ENCODE measurements at places on chromosomes 7 and 10.

DNA sequence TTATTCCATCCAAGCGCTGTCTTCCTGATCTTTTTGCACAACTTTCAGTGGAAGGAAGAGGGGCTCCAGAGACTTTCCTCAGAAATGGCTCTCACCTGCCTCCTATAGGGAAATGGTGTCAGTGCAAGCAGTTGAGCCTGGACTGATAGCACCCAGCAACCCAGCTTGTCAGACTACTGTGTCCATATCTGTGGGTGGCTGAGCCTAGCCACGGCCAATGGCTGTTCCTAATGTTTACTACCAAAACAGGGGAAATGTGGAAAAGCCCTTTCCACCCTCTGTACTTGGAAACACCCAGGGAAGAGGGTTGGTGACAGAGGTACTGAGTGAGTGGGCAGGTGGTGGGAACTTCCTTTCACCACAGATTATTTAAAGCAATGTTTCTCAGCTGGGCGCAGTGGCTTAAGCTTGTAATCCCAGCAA is 4.3 kb upstream of the YKT6 start:
- DNase-seq: no peak

GRCh38 chr10:75613685-75614504 is 182.5 kb downstream of the LRMDA start:
- no peak for DNase-seq

GRCh38 chr10:116147147-116147905 is 125.7 kb downstream of the GFRA1 start:
- DNase-seq: no peak

DNA sequence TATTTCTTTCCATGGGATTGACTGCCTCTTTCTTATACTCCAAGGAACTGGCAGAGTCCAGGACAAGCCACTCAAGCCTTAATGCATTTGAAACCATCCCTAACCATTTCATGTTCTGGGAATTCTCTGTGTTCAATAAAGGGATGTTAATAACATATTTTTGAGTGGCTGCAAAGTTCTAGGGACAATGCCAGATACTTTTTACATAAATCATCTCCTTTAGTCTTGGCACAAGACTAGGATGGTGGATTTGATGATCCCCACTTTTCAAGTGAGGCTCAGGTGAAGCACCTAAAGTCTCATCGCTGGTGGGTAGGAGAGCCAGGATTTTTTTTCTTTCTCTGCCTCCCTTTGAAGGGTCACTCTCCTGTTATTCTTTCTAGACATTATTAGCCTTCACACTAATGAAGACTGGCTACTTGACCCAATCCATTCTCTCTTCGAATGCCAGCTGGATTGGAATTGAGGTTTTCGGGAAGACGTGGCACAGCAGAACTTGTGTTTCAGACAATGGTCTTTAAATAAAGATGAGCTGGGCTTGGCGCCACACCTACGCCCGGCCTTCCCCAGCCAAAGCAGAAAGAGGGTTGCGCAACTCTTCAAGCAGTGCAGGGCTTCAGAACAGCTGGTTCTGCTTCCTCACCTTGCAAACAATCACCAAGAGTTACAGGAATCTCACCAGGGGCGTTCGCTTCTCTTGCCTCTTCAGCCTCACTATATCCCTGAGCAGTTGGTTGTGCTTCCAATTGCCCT is 73.8 kb upstream of the BMPER start:
- DNase-seq: no peak

DNA sequence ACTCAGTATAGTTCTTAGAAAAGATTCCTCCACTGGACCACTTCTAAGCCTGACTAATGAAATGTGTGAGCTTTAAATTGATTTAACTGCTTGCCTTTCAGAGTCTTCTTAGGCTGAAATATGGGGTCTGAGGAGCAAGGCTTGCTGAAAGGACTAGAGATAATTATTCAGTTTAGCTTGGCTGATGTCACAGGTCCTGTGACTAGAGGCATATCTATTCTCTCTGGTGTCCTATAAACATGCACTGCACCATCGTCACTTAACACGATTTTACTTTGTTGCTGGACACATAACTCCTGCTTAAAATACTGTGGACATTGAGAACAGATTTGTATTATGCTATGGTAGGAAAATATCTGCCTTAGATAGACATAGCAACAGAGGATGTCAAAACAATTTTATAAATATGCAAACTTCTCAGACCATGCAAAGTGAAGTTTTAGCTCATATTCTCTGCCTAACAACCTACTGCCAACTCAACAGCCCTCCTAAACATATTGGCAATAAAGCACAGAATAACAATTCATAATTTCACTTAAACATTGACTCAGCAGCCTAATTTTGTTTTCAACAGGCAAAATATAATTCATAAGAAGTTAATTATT is 80.2 kb downstream of the RNF133 start:
- no peak for DNase-seq

DNA sequence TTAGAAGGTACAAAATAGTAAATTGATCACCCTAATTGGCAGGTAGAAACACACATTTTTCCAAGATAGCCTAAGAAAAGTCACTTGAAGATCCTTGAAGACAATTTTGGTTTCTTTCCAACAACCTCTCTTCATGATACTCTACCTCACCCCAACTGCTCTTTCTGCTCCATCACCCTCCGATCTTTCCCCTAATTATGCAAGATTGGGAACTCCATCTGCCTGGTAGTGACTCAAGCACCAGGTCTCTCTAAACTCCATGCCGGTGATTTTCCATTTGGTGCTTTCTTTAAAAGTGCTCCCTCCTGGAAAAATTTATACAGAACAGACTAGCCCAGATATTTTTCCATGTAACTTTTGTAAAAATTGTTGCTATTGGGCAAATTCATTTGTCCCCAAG is 1.1 kb upstream of the AKR1B1 start:
- no peak for DNase-seq

DNA sequence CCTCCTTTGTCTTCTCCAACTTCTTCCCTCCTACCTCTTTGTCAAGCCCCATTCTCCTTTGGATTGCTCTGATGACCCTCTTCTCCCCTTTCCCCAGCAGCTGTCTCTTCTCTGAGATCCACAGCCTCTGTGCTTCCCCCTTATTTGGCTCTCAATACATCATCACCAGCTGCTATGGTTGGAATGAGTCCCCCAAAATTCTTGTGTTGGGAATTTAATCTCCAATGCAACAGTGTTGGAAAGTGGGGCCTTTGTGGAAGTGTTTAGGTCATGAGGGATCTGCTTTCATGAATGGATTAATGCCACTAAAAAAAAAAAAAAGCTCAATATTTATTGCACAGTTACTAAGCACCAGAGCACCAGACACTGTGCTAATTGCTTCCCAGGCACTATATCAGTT is 39.2 kb upstream of the FRMD4A start:
- DNase-seq: no peak

All from NCI-H1048 (cell line).